ENCODE measurements at places on chromosomes 5 and 9. TPM values are rescaled to one million over a fixed set of nuclear protein-coding genes. Genes with fewer than 3 reads are reported as not detected.

Gene ADAMTS19
- not detected for total RNA-seq

DNA sequence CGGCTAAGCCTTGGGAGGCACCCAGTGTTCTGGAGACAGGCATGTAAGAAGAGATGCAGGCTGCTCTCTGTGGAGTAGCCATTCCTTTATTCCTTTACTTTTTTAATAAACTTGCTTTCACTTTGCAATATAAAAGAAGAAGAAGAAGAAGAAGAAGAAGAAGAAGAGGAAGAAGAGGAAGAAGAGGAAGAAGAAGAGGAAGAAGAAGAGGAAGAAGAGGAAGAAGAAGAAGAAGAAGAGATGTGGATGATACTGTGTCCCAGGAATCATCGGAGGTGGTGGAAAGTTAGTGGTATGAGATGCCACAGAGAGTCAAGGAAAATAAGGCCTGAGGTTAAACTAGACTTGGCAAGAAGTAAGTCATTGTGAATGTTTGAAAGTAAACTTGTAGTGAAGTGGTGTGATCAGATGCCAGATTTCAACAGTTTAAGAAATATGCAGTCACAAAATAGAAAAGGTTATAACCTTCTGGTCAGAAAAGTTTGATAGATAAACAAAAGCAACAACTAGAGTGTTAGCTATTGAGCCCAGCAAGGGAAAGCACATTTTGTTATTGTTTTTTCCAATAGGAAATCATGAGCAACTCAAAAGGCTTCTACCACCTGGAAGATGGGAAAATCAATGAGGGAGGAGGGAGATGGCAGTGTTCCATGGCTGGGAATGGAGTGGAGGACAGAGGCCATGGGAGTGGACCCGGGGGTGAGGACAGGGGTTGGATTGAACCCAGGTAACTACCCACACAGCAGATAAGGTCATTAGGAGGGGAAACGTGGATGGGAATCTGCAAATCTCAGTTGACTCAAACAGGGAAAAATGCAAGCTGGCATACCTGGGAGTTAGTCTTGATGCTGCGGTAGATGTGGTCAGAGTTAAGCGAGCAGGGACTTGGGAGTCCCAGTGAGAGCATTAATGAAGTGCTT lies 16.8 kb downstream of the AOPEP start:
- DNase-seq = no peak
- no peak overlapping the region for H3K4me3 ChIP-seq
- no peaks in the 10 kb centered on the region for H3K27me3 ChIP-seq
- H3K27ac ChIP-seq = no peak overlapping the region
- H3K36me3 ChIP-seq = peaks cover 39% of the 10 kb centered on the region
- no peaks in the 10 kb centered on the region for H3K4me1 ChIP-seq

Gene OTULINL
- total RNA-seq = 20.8 TPM

Gene ATG12
- total RNA-seq = 33.4 TPM

DNA sequence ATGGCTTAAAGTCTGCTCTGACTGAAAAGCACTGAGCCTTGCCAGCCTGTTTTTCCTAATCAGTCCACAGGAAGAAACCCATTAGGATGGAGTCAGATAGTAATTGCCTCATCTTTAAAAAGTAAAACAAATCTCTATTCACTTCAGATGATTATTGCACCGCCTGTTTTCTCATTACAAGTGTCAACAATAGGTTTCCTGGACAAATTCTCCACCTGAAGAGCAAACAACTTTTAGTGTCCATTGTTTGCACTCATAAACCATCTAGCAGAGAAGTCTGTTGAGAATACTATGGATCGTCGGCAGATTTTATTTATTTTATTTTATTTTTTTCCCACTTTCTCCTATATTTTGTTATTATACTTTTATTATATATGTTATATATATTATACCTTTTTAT lies 20.3 kb downstream of the C5orf63 start:
- no peaks in the 10 kb centered on the region for H3K27me3 ChIP-seq
- H3K36me3 ChIP-seq = peaks cover 37% of the 10 kb centered on the region
- H3K4me1 ChIP-seq = no peaks in the 10 kb centered on the region
- no peak for DNase-seq
- H3K4me3 ChIP-seq = no peak overlapping the region

Gene RGMB
- 4.3 TPM for total RNA-seq

DNA sequence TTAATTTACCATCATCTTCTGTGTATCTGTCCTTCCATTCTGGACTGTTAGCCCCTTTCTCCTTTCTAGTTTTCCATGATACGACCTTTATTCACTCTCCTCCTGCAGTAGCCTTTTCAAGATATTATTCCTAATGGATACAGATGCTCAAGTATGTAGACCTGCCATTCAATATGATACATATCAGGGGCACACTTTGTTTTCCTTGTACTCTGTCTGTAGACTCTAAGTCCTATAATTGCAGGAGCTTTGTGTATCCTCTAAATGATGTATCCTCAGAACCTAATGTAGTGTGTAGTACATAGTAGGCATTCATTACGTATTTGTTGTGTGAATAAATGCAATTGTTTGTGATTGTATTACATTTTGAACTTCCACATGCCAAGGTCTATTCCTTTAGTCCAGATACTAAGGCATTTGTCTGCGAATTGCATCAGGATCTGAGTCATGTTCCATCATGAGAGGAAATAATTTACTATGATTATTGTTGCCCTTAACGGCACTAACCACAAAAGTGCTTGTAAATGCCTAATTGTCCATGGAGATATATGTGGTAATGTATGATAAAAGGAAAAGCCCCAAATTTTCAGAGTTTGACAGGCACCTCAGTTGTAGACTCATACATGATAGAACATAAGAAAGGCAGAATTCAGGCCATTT lies 57.1 kb upstream of the IZUMO3 start:
- no peak overlapping the region for H3K27ac ChIP-seq
- no peak for DNase-seq
- H3K27me3 ChIP-seq = no peaks in the 10 kb centered on the region
- no peak overlapping the region for H3K4me3 ChIP-seq

GRCh38 chr5:87421307-87421706 lies 8.6 kb upstream of the CCNH start:
- no peaks in the 10 kb centered on the region for H3K36me3 ChIP-seq
- no peak for DNase-seq
- H3K27me3 ChIP-seq = no peaks in the 10 kb centered on the region
- no peaks in the 10 kb centered on the region for H3K4me1 ChIP-seq
- no peak overlapping the region for H3K4me3 ChIP-seq
- no peak overlapping the region for H3K27ac ChIP-seq

DNA sequence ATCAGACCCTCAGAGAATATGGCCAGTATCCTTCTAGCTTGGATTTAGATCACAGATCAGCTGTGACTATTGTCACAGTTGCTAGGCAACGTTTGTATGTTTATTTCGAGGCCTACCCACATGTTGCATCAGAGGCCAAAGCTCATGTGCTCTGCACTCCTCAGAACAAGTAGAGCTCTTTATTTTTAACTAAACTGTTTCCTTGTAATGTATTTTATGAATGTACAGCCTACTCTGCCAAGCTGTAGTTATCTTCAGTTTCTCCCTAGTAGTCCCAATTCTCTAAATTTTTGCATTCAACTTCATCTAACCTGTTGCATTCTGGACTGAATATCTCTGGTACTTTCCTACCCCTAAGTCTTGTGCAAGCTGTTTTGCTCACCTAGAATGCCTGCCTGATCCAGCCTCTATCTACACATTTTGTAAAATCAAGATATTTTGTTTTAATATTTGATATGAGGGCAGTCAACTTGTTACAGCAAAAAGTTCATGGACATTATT lies 52.8 kb downstream of the CAST start:
- H3K27ac ChIP-seq = peak overlapping the region; percentile 11
- H3K4me3 ChIP-seq = no peak overlapping the region
- H3K36me3 ChIP-seq = peaks cover 13% of the 10 kb centered on the region
- H3K4me1 ChIP-seq = peaks cover 15% of the 10 kb centered on the region
- peak; percentile 12 for DNase-seq
- no peaks in the 10 kb centered on the region for H3K27me3 ChIP-seq

DNA sequence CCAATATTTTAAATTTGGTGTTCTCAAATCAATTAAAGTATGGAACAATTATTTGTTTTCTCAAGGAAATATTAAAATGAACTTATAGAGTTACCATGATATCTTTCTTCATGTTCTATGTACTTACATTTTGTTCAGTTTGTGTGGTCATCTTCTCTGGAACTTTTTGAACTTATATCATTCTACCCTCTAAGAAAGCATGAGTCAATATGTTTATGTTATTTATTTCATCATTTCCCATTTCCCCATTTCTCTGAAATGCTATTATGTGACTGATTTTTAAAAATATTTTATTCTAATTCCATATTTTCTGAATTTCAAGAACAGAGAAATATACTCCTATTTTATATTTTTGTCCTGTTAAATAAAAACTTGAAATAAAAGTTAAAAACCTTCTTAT lies 123.5 kb upstream of the ACOT12 start:
- no peak overlapping the region for H3K27ac ChIP-seq
- no peak for DNase-seq
- H3K4me3 ChIP-seq = no peak overlapping the region
- H3K36me3 ChIP-seq = no peaks in the 10 kb centered on the region

Gene BARHL1
- total RNA-seq = not detected

GRCh38 chr9:93712896-93713295 lies 136.5 kb downstream of the PHF2 start:
- no peak overlapping the region for H3K27ac ChIP-seq
- H3K36me3 ChIP-seq = peaks cover 4% of the 10 kb centered on the region
- peaks cover 12% of the 10 kb centered on the region for H3K27me3 ChIP-seq
- no peaks in the 10 kb centered on the region for H3K4me1 ChIP-seq
- H3K4me3 ChIP-seq = no peak overlapping the region

DNA sequence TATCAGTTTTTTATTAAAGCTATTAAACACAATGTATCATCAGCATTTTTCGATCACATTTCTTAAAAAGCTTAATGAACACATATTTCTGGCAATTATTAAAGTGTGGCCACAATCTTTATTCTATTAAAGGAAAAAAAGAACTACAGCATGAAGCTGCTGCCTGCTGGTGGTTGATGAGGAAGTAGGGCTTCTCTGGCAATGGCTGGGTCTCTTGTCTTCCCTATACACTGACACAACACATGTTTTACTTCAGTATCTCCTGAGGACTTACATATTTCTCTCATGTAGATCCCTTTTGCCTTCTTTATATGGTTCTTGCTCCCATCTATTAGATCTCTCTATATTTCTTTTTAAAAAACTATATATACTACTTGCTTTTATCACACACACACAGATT lies 590.7 kb downstream of the RAB3C start:
- no peak for DNase-seq
- peaks cover 14% of the 10 kb centered on the region for H3K4me1 ChIP-seq
- H3K27me3 ChIP-seq = no peaks in the 10 kb centered on the region
- H3K36me3 ChIP-seq = no peaks in the 10 kb centered on the region
- no peak overlapping the region for H3K4me3 ChIP-seq

Gene PHYHD1
- 0.49 TPM for total RNA-seq

DNA sequence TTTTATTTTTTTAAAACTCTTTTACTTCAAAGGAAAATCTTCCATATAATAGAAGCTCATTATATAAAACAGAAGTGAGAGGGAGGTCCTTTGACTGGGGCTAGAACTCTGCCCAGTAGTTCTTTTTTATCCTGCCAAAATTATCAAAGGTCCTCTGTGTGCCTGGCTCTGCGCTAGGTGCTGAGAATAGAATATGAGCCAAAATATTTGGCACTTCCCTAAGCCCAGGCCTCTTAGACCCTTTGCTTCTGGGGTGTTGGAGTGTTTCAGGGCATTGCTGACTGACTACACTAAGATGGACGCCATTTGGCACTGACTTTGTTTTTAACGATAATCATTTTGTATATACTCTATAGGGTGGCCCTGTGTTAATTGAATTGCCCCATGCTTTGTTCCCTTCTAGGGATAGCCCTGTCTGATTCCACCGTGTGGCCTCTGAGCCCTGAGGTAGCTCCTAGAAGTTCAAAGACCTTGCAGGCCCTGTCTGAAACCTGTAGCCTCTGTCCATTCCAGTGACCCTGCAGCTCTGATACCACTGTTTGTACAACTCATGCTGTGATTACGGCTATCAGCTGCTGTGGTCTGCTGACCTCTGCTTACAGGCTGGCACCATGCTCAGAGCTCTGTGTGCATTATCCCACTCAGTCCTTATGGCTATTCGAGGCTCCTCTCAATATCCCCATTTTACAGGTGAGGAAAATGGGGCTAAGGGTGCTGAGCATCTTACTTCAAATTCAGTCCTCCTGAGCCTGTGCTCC lies 84.3 kb upstream of the SHB start:
- no peak overlapping the region for H3K4me3 ChIP-seq
- no peak overlapping the region for H3K27ac ChIP-seq
- no peak for DNase-seq
- no peaks in the 10 kb centered on the region for H3K36me3 ChIP-seq
- no peaks in the 10 kb centered on the region for H3K27me3 ChIP-seq
- H3K4me1 ChIP-seq = no peaks in the 10 kb centered on the region

DNA sequence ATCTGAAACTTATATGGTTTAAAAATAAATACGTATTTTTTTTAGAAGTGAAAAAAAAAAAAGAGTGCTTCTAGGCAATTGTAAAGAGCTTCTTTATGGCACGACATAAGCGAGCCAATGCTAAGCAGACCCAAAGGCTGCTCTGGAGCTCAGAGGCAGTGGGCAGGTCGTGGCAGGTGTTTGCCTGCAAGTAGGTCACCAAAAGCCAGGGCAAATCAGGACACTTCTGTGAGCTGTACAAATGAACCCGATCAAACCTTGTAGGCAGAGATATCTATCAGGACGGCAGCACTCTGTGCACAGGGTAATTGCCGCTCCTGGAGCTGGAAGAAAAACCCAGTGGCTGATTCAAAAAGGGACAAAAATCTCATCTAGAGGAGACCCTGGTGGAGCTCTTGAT lies 75.9 kb downstream of the IRX2 start:
- H3K27ac ChIP-seq = no peak overlapping the region
- no peaks in the 10 kb centered on the region for H3K27me3 ChIP-seq
- H3K36me3 ChIP-seq = no peaks in the 10 kb centered on the region
- no peak for DNase-seq
- no peak overlapping the region for H3K4me3 ChIP-seq

DNA sequence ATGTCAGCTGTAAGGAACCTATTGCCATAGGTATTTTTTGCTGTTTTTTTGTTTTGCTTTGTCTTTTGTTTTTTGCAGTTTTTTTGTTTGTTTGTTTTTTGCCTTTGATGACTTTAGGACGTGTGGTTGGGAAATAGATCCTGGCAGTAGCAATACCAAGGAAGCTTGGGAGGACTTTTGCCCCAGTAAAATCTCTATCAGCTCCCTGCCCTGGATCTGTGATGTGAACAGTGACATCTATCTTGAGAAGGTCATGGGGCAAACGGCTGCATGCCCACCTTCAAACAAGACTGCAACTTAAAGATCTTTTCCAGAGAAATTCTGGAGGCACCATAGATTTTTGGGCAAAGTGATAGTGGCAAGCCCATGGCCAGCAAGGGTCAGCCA lies 5.4 kb upstream of the ADRA1B start:
- H3K27me3 ChIP-seq = peaks cover 41% of the 10 kb centered on the region
- H3K27ac ChIP-seq = no peak overlapping the region
- H3K36me3 ChIP-seq = no peaks in the 10 kb centered on the region
- H3K4me1 ChIP-seq = peaks cover 5% of the 10 kb centered on the region
- no peak overlapping the region for H3K4me3 ChIP-seq
